ENCODE measurements at places on chromosomes 5 and 9.

DNA sequence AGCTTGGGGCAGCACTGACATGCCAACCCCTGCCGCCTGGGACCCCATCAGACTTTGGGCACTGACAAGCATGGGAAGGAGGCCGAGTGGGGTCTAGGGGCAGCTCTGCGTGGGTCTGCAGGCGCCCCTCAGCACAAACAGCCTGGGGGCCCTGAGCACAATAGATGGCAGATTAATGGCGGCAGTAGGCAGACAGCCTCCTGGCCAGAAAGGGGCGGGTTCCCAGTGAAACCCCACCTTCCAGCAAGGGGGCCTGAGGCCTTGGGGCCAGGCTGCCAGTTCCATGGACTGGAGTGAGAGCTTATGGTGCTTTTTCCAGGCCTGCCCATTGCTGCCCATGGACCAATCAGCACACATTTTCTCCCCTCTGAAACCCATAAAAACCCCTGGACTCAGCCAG lies 2031.2 kb downstream of the EFNA5 start:
- no peak for DNase-seq

DNA sequence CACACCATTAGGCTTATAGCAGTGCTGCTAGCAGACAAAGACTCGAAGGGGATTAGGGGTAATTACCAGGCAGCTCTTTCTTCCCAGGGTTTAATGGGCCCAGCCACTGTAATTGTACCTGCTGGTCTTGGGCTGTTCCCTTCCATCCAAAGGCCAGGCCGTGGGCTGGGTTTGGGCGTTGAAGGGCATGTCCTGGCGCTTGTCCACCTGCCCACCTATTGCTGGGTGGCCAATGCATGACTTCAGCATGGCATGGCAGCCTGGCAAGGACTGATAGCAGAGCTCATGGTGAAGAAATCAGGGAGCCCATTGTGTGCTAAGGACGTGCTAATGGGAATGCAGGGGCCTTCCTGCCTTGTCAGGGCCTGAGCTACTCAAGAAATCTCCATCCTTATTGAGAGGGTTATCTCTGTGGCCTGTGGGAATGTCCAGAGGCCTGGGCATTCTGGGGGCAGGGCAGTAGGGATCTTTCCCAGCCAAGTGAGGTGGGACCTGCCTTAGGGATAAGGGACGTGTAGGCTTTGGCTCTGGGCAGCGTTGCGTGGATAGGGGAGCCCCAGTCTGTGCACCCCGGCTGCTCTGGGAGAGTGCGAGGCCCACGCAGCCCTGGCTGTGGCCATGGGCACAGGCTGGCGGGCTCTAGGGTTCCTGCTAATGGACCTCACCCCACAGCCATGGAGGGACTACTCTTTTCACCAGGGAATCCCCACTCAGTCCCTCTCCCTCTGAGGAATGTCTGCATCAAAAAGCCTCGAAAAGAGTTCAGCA lies 116.1 kb upstream of the PITX1 start:
- peak; percentile 27 for DNase-seq

DNA sequence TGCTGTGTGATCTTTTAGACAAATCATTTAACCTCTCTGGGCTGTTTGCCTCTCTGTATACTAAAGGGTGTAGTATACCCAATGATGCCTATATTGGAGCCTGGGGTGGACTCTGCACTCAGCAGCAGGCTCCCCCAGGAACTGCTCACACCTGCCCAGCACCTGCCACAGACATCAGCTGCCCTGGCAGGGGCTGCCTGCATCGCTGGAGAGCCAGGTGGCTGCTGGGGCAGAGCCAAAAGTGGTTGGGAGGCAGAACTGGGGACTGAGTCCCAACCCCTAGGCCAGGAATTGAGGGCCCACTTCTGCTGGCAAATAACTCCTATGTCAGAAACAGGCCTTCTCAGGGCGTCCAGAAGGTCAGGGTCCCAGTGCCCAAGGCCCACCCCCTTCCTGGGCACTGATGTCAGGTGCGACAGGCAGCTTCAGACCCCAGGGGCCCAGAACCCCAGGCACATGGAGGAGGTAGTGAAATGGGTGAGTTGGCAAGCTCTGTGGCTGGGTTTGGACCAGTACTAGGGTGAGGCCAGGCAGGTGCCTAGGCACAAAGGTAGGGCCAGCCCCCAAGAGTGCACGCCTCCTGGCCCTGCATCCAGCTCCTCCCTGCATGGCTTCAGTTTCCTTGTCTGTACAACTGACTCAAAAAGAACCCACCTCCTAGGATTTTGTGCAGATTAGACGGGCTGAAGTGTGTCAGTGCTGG lies 5.8 kb downstream of the UNC5A start:
- DNase-seq: no peak

GRCh38 chr9:104993291-104993963 lies 65.5 kb upstream of the ABCA1 start:
- DNase-seq: no peak

DNA sequence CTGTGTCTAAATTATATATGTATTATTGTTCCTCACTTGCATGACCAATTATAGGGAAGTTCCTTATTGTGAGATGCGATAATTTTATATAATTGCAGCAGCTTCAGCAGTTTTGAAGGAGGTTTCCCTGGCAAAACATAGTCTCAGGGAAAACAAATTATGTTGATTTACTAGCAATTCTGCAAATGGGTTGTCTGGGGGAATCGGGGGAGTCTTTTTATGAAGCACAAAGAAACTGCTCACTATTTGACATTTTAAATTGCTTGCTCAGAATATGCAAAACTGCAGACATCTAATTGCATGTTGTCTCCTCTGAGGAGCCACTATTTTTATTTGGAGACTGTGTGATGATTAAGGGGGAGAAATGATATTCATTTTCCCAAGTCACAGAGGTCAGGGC lies 361.6 kb downstream of the YTHDC2 start:
- no peak for DNase-seq

DNA sequence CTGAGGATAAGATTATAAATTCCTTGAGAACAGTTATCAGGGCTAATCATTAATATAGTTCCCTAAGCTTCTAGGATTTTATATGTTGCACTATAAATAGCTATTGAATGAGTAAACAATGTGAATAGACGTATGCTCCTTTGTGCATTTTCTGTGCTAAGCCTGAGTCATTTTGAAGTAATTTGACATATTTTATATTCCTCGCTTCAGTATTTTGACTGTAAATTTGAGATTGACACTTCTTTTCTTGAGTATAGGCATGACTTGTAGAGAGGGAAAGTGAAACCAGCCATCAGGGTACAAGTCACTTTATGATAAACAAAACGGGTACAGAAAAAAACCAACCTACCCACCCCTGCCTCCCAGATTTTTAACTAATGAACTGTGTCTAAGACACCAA lies 367.7 kb upstream of the PRR16 start:
- no peak for DNase-seq

DNA sequence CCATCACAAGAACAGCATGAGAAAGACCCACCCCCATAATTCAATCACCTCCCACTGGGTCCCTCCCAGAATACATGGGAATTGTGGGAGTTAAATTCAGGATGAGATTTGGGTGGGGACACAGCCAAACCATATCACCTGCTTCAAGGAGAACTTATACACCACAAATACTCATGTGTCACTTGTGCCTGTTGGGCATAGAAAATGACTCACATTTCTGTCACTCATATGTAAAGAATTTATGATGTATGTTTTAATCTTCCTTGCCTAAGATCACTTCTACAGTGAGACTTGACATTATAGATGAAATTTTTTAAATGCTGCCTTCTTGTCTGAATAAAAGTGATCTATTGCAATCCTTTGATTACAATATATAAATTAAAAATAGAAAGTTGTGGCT lies 23.0 kb upstream of the PRDM6 start:
- DNase-seq: no peak

DNA sequence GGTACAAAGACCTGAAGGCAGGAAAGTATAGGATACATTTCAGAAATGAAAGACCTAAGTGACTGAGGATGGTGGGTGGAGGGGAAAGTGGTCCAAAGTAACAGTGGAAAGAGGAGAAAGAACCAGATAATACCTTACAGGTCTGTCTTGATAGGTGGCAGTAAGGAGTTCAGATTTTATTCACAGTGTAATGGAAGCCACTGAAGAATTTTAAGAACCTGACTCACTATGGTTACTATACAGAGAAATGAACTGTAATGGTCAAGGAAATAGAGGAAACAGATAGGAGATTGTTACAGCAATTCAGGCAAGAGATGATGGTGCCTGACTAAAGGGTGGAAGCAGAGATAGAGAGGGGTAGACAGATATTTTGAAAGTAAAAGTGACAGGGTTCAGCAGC lies 46.5 kb downstream of the EPB41L4A start:
- DNase-seq: no peak

- DNase-seq: no peak
Measured at GRCh38 chr9:98977246-98977714, 33.6 kb downstream of the COL15A1 start.

GRCh38 chr9:92185096-92185495 lies 69.9 kb upstream of the SPTLC1 start:
- no peak for DNase-seq

GRCh38 chr5:75078027-75078426 lies 25.7 kb upstream of the GCNT4 start:
- no peak for DNase-seq

DNA sequence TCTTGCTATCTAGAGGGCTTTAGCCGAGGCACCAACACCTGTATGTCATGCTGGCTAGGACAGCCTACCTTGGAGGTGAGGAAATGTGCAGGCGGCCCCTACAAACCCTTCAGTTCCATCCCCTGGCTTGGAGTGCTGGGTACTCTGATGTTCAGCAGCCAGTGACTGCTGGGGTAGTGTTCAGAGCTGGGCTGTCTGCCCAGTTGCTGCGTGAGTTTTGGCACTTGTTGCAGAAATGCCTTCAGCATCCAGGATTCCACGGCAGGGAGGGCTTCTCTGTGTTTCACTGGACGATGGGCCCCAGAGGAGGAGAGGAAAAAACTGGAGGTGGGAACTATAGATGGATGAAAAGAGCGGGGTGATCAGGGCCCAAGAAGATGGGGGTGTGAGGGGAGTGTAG lies 10.4 kb downstream of the SWI5 start:
- no peak for DNase-seq

GRCh38 chr5:135213466-135214239 lies 179.6 kb upstream of the PITX1 start:
- DNase-seq: no peak

DNA sequence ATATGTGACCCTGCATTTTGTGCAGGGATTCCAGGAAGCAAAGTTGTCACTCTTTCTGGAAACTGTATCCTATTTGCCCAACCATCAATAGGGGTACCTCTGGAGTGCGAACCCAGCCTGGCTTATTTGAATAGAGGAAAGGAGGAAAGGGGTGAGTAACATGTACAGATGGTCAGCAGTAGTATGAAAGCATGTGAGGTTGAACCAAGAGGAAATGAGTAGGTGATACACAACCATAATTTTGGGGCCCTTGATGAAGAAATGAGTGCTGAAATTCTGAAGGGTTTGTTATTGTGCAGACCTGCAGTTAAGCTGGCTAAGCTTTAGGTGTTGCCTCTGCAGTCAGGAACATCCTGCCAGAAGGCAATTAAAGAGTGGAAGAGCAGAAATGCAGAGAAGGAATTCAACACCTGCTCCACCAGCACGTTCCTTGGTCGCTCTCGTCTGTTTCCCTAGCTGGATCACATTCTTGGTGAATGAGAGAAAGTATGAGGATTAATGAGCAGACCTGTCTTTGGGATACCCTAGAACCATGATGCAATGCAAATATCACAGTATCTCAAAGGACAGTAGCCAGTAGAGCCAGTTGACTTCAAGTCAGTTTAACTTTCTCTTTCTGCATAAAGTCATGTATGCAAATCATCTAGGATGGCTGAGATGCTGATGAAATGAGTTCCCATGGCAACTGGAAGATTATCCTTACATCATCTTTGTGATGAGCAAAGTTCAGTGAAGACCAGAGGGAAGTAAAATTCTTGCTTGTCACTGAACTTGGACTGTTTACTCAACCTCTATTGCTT lies 13.2 kb upstream of the IL12B start:
- no peak for DNase-seq

GRCh38 chr9:129989740-129990139 lies 53.2 kb downstream of the FNBP1 start:
- DNase-seq: no peak

DNA sequence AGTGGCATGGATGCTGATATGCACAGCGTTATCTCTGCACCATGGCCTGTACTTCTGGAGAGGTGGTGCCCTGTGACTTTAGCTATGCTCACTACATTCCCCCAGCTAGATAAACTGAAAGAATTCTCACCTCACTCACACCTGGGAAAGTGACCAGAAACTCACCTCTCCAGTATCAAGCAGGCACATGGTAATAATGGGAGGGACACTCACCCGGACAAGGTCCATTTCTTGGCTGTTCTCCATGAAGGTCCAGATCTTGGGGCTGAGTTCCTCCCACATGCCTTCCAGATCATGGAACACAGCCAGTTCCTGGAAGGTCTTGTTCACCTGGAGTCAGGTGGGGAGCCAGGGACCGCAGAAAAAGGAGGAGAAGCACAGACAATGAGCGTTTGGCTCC lies 72.8 kb downstream of the NIPSNAP3B start:
- no peak for DNase-seq

DNA sequence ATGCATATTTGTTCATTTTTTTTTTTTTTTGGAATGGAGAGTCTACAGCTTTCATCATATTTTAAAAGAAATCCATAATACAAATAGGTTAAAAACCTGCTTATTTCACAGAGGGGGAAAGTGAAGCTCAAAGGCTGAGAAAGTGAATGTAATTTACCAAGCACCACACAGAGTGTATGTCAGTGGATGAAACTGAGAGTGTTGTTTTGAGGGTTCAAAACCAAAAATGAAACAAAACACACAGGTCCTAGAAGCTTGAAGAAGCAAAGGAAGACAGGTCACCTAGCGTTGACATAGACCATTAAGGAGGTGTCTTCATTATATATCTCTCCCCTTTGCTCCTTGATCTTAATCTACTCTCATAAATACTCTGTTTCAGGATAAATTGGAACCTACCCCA lies 7.5 kb downstream of the NMUR2 start:
- no peak for DNase-seq

GRCh38 chr5:8767746-8768145 lies 778.1 kb downstream of the SEMA5A start:
- DNase-seq: no peak

- no peak for DNase-seq
Measured at GRCh38 chr5:109030360-109031143, 282.9 kb downstream of the FER start.

DNA sequence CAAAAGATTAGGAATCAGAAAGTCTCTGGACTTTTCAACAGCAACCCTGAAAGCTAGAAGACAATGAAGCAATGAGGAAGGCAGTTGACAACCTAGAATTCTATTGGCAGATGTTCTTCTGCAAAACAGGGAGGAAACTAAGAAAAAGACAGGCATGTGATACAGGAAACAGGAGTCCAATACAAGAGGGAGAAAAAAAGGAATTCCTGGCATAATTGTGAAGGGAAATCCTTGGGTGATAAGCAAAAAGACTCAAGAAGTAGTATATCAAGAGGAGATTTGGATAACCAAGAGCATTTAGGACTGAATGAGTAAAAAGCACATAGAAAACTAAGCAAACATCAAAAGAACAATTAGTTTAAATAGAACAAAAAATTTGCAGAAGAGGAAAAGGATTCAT lies 58.6 kb downstream of the LPAR1 start:
- no peak for DNase-seq

DNA sequence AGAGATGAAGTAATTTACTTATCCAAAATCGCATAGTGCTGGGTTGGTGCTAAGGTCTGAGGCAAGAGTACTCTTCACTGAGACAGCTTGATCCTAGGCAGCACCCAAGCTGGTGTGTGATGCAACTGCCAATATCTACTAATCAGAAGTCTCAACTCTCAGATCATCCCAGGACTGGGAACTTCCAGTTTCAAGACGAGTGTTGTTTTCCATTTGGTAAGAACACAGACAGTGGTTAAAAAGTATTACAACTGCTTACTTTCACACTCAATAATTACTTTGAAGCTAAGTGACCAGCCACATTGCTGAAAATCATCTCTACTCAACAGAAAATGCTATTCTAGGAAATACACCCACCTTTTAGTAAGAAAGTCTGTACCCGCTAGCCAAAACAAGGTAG lies 45.3 kb downstream of the FBXW11 start:
- no peak for DNase-seq
